SJSA1 (cell line): ENCODE measurements at places on chromosomes 7 and 10.

DNA sequence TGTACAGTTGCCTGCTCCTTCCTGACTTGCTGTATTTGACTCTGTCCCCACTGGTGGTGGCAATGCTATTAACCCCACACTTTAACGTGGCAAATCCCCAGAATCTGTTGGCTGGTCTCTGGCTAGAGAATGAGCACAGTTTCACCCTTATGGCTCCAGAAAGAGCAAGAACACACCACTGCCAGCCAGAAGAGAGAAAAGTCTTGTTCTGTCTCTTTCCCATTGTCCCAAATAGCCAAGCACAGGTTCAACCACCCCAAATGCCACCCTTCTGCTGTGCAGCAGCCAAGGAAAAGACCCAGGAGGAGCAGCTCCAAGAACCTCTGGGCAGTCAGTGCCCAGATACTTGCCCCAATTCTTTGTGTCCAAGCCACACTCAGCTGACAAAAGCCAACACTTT is 11.3 kb downstream of the SLC16A9 start:
- DNase-seq: no peak

DNA sequence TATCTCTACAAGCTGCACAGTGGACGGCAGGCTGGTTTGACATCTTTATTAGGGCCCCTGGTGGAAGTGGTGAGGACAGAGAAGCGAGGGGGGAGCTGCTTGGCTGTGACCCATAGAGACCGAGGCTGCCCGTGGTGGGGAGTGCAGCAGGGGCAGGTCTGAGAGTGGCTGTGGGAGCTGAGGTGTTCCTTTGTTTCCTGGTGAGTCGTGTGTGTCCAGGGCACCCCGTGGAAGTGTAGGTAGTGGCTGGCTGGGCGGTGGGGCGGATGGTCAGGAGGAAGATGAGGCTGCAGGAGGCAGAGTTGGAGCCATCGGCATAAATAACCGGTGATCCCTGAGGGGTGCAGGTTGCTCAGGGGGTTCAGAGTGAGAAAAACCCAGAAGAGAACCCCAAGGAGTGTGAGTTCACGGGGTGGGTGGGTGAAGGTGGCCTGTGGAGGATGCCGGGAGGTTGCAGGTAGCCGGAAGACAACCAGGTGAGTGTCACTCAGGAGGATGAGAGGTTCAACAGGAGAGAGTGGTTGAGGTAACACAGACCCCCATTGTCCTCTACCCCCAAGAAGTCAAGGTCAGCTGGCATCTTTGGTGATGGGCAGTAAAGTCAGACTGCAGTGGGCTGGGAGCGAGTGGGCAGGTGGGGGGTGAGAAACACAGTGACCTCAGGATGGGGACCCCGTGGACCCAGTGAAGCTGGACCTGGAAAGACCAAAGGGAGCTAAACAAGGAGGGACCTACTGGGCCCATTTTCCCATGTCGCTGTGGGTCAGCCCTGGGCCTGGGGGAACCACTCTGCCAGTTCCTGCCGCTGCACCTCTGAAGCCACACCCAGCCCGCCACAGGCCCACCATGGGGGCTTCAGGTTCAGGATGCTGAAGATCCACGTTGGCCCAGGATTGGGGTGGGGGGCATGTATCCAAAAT is 7.8 kb downstream of the ATP6V0E2 start:
- no peak for DNase-seq

DNA sequence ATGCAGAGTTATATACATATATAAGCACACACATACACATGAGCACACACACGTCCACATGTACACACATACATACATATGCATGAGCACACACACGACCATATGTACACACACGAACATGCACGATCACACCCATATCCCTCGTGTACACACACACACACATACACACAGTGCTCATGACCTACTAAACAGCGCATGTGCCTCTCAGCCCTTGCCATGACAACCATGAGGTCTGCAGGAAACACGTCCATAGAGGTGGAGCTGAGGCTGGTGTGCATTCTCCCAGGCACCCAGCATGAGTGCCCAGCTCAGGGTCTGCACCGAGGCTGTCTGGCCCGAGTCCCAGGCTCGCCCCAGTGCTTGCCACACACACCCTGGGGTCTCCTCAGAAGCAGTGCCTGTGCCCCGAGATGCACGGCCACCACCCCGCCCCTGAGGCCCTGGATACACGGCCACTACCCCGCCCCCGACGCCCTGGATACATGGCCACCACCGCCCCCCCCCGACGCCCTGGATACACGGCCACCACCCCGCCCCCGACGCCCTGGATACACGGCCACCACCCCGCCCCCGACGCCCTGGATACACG is 529.6 kb downstream of the DNAJB6 start:
- no peak for DNase-seq

DNA sequence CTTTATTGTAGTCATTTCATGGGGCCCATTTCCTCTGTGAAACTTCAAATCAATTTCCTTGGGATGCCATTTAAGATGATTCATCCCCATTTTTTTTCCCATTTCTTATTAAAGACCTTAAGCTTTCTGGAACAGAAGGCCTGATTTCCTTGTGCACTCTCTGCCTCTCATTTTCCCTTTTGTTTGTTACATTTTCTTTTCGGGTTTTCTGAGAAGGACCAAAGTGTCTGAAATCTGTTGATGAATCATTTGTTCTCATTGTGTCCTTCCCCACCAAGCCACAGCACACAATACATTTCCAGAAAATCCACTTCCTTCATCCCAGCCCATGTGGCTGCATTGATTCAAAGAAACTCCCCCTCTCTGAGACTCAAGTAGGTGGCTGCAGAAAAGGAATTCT is 372.4 kb downstream of the SFMBT2 start:
- no peak for DNase-seq

DNA sequence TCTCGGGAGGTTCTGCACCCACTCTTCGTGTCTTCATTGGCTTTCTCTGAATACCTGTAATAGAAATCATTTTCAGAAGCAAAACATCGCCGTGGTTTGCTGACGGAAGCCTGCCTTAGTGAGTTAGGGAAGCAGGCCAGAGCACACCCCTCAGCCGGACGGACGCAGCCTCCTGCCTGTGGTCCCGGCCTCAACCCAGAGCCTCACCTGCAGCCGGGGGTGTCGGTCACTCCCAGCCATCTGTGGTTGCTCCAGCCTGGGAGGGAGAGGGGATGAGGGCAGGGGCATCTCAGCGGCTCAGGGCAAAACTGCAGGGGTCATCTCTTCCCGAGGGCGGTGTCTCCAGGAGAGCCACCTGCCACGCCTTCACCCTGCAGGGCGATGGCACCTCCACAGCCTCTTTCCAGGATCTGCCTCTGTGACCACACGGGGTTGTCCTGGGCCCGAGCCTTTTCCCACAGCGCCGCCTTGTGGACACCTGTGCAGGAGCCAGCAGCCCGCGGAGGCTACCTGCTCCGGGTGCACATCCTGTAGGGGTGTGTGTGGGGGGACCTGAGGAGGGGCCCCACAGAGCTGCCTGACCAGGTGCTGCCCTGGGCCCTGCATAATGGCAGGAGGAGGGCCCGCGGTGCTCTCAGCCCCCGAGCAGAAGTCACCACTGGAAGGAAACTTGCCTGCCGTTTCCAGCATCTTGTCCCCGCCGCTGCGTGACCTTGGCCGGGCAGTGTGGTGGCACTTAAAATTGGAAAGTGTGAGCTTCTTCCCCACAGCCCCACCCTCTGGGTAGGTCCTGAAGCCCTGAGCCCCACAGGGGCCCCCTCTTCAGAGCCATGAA is 21.6 kb upstream of the AP5Z1 start:
- peak; percentile 83 for DNase-seq

GRCh38 chr7:157087646-157088045 is 51.1 kb upstream of the UBE3C start:
- peak; percentile 16 for DNase-seq

GRCh38 chr7:34309584-34309983 is 348.4 kb upstream of the NPSR1 start:
- DNase-seq: no peak

- no peak for DNase-seq
These were observed 22.3 kb downstream of the CHST15 start for GRCh38 chr10:124071141-124071540.

DNA sequence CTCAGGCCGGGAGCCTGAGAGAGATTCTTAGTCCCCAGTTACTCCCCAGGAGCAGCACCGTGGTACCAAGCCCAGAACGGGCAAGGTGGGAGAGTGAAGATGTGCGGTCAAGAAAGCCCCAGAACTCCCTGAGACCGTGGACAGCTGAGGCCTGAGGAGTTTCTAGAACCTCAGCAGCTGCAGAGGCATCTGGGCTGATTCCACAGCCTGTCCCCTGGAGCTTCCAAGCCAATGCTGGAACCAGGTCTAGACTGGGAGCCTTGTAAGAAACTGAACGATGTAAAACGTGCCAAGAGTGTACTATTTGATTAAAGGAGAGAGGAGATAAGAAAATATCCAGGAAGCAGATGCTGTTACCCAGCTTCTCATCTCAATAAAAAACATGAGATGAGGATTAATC is 366.3 kb downstream of the TNS3 start:
- DNase-seq: no peak

DNA sequence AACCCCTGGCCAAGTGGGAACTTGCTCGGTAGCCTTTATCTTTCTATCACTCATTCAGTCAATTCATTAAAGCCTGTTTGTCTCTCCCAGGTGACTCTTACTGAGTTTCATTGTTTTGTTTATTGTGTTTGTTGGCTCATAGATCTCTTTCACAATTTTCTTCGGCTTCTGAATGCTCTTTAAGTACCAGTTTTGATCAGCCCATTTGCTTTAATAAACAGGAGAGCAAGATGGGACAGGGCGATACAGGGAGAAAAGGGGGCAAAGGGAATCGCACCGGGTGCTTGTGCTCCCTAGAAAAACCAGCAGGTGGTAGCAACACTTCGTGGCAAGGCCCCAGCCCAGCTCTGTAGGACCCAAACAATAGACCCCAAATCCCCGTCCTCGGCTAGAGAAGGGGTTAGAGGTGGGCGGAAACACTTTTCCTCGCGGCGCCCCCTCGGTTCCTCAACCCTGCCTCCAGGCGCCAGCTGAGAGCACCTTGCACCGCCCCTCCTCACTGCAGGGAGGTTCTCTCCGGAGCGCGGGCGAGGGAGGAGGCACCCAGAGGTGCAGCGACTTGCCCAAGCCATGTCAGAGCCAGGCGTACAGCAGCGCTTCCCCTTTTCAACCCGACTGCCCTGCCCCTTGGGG is 1.0 kb upstream of the EPHB6 start:
- DNase-seq: peak; percentile 71
